HCEC 1CT (cell line): ENCODE measurements at places on chromosomes 1 and 21.

DNA sequence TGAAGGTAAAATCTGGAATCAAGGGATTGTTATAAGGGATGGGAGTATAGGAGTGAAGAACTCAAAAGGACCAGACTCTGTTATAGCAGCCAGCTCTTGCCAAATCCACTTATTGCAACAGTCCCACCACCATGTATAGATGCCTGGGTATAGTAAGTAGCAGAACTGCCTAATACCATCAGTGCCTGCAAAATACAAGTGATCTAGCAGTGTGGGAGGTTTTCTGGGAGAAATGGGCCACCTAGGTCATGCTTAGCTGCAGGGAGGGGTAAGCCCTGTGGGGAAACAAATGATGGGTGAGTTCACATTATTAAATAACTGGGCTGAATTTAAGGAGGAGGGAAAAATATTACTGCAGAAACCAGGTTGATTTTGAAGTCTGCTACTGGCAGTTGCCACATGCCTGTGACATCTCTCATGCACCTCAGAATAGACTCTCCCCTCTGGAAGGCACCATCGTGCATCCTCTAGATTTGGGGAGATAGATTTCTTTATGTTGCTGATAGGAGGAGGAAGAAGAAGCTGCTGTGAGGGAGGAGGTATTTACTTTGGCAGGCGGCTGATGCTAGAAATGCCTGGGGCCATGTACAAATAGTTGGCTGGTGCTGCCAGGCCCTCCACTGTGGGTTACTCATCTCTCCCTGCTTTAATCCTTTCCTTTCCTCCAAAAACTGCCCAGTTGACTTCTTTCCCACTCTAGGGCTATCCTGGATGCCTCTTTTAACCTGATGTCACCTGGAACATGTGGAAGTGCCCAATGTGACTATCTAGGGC, 27.5 kb downstream of the HLX start:
- no peak for DNase-seq

- DNase-seq: no peak
Measured at GRCh38 chr1:92081031-92081430, 886 bp downstream of the BTBD8 start.

DNA sequence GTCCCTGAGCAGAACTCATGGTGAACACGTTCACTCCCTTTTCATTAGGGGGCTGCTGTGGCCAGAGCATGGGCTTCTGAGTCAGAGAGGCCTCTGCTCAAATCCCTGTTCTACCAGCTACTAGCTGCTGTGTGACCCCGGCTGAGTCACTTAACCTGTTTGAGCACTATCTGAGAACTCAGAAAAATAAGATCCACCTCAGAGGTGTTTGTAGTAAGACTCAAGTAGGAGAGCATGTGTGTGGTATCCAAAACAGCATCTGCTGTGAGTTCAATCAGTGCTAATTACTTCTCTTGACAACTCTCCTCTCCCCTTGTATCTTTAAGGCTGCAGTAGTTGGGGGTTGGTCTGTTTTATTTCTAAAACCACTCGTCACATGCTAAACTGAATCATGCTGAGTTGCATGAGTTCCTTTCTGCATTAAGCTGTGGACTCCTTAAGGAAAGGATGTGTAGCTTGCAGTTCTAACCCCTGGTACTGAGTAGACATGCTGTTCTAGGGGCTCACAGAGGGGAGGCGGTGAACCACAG, 39.7 kb upstream of the JUN start:
- peak; percentile 94 for DNase-seq

DNA sequence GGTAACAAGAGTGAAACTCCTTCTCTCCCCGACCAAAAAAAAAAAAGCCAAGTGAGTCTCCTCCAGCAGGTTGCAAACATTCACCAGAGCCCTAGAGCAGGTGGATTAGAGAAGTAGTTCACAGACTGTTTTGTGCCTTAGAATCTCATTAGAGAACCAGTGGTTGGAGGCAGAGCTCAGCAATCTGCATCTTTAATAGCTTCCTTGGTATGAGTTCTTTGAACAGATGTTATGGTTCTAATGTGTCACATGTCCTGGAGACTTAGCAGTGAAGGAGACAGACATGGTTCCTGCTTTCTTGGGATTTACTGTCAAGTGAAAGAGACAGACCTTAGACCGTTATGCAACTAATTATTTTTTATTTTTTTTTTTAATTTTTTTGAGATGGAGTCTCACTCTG, 26.8 kb downstream of the SESN2 start:
- no peak for DNase-seq

GRCh38 chr1:89633800-89634625, 1.1 kb downstream of the LRRC8C start:
- DNase-seq: peak; percentile 49

DNA sequence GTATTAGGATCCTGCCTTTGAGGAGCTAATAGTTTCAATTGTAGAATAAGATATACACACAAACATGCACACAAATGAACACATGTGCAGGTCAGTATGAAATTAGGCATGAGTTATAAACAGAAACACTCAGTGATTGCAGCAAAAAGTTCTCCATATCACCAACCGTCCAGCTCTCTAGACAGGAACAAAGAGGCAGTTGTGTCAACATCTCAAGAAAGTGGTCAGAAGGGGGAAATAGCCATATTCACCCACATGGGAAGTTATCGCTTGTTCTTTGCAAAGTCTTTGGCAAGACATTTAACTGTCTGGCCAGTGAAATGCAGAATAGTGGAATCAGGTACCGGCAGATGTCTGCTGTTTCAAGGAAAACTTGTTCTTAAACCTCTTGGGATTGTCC, 29.4 kb upstream of the PIGC start:
- no peak for DNase-seq

DNA sequence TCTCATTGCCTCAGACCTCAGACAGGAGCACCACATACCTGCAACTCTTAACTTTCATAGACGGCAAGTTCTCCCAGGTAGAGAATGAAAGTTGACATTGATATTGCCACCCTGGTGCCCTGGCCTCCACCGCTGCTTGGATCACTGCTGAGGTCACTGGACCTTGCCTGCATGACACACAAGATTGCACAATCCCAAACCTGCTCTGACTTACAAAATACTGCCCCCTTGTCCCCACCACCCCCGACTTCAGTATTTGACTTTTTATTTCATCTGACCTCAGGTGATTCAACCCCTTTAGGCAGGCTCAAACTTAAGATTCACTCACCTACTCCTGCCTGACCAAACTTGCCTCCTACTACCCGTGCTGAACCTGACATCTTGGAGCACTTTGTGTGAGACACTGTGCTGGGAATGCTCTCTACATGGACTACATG, 43.1 kb upstream of the S1PR1 start:
- no peak for DNase-seq

GRCh38 chr1:214670098-214670497, 67.1 kb downstream of the CENPF start:
- DNase-seq: peak; percentile 9

DNA sequence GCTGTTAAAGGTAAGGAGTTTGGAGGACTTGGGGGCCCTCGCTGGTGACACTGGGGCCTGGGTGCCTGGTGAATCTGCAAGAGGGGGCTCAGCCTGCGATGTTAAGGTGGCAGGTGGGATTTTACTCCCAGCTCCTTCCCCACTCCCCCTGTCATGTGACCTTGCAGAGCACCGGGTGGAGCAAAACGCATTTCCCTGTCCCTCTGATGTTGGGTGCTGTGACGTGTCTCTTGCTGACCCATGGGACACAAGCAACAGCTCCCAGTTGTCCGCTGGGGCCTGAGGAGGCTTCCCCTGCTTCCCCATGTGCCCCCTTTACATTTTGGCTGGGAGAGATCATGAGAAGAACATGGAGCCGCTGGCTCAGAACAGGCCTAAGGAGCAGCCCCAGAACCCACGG, 319.0 kb downstream of the MATN1 start:
- DNase-seq: no peak

DNA sequence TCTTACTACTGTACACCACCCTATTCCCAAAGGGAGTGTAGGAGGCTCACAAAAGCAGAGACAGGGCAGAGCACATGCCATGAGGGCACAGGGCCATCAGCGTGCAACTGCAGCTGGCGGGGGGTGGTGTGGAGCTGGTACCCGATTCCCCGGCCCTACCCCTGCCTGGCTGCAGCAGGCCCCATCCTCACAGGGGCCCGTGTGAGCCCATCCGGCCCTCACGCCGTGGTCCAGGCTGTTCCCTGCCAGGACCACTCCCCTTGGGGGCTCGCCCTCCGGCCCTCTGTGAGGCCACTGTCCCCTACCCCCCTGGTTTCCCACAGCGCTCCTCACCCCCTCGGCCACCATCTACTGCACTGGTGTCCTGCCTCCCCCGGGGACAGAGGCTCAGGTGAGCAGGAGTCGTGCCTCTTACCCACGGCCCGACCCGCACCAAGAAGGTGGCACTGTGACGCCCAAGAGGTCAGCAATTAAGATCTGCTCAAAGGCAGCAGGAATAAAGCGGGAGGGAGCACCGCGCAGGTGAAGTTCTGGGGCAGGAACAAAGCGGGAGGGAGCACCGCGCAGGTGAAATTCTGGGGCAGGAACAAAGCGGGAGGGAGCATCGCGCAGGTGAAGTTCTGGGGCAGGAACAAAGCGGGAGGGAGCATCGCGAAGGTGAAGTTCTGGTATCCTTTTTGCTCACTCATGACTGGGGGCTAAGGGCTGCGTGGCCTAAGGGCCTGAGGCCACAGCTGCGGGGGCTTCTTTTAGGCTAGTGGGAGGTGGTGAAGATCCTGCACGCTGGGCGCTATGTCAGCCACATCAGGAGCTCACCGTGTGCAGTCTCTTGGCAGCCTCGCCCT, 3.9 kb downstream of the POFUT2 start:
- DNase-seq: no peak

DNA sequence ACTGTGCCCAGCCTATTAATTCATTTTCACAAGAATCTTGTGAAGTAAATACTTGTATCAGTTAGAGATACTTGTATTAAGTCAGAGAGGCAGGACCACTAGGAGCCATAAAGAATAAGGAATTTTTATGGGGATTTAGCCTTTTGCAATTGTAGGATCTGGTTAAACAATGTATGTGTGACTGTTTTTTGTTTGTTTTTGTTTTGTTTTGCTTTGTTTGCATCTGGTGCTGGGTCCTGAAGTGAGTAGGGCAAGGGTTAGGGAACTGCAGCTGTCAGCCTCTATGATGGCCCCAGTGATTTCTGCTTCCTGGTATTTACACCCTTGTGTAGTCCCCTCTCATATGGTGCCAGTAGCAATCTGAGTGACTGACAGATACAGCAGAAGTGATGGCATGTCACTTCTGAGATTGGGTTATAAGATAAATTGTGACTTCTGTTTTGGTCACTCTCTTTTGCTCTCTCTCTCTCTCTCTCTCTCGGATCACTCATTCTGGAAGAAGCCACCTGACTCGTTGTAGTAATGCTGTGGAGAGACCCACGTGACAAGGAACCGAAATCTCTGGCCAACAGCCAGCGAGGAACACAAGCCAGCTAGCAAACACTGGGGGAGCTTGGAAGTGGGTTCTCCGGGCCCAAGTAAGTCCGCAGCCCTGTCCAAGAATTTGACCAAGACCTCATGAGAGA, 96.2 kb upstream of the MARK1 start:
- no peak for DNase-seq

- DNase-seq: peak; percentile 89
Measured at GRCh38 chr21:34579411-34579810, 35.5 kb downstream of the RCAN1 start.

- DNase-seq: no peak
Measured at GRCh38 chr1:228215663-228216116, 7.8 kb downstream of the OBSCN start.

DNA sequence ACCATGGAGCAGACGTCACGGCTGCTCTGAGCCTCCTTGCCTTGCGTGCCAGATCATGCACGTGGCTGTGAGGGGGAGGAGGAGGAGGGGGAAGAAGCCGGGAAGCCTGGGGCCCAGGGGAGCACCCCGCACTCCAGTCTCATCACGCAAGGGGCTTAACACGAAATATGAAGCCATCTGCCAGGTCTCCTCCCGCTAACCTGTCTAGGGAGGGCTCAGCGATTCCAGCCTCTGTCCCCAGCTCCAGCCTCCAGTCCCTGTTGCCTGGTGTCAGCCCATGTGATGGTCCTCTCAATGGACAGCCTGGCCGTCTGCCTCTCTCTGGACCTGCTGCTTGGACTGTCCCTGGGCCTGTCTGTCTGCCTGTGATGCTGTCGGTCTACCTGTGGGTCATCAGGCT, 22.5 kb upstream of the C1QA start:
- DNase-seq: no peak

- no peak for DNase-seq
Measured at GRCh38 chr1:2887941-2888855, 86.7 kb upstream of the TTC34 start.

GRCh38 chr1:220787069-220787619, 431 bp downstream of the MTARC1 start:
- DNase-seq: no peak

GRCh38 chr1:26541816-26542711, 12.5 kb downstream of the RPS6KA1 start:
- peak; percentile 2 for DNase-seq

DNA sequence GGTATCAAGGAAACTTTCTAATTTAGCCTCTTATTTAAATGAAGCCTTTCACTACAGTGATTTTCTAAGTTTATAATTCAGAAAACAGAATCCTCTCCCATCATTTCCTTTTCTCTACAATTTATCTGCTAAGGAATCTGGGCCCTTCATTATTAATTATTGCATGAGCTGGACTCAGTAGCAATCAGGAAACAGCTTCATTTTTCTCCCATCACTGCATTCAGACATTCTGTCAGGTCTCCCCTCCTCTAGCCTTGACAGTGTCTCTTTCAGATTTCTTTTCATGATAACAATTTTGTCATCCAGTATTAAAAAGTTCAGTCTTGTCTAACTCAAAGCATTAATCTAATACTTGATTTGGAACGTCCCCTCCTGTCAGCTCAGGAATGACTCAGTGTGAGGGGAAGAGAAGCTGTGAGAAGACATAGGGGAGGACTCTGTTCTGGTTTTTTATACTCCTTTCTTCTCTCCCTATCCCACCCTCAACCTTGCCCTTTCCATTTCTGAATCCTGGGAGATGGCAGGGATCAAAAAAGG, 28.1 kb downstream of the SLC44A5 start:
- DNase-seq: no peak

- peak; percentile 54 for DNase-seq
Measured at GRCh38 chr1:45669859-45670655, 16.3 kb downstream of the GPBP1L1 start.

GRCh38 chr1:244603498-244603897, 49.4 kb upstream of the DESI2 start:
- peak; percentile 45 for DNase-seq

- DNase-seq: no peak
Measured at GRCh38 chr1:168127503-168127902, 9.2 kb downstream of the GPR161 start.

- DNase-seq: no peak
Measured at GRCh38 chr1:69263921-69264391, 303.8 kb upstream of the LRRC7 start.

DNA sequence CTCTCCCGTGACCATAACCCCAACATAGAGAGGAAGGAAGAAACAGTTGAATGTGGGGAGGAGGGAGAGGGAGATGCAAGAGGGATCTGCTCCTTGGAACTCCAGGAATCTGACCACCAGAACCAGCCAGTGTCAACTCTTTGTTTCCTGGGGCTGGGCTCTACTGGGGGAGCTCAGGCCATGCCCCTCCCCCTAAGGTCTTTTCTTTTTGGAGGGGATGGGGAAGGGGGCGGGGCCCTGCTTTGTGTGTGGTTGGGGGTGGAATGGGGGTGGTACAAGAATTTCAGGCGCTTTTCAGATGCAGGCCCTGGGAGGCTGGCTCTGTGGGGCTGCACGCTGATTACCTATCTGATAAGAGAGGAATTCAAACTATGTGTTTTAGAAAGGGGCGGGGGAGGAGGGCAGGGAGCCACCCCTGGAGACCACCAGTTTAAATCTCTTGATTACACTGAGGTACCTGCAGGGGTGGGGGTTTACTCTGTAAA, 8.3 kb downstream of the LIN28A start:
- no peak for DNase-seq

- DNase-seq: no peak
Measured at GRCh38 chr1:241582921-241583321, 50.7 kb downstream of the KMO start.
